ENCODE measurements at places on chromosomes 7 and 10. TPM values are rescaled to one million over a fixed set of nuclear protein-coding genes. Genes with fewer than 3 reads are reported as not detected.

Gene SLC13A1
- total RNA-seq = not detected

Gene PRPS1L1
- not detected for total RNA-seq

Gene CABCOCO1
- total RNA-seq = not detected

Gene WIPF3
- total RNA-seq = not detected

Gene AGR2
- not detected for total RNA-seq

Gene CRHR2
- total RNA-seq = not detected

Gene STEAP2
- not detected for total RNA-seq

Gene GPR146
- 2.1 TPM for total RNA-seq

Gene INA
- total RNA-seq = 0.70 TPM

Gene CRTAC1
- not detected for total RNA-seq

Gene TAF3
- total RNA-seq = 15.6 TPM

Gene COL1A2
- 0.50 TPM for total RNA-seq

Gene ANXA8
- 0.23 TPM for total RNA-seq

Gene AKR1C8
- 0.14 TPM for total RNA-seq

Gene TRIM50
- not detected for total RNA-seq

Gene NPFFR1
- total RNA-seq = not detected

Gene PSPH
- 22.2 TPM for total RNA-seq

Gene MYH16
- total RNA-seq = not detected

Gene SUPV3L1
- 59.0 TPM for total RNA-seq

Gene CLRN3
- total RNA-seq = not detected

Gene PITRM1
- total RNA-seq = 65.3 TPM

Gene AMPH
- not detected for total RNA-seq

Gene SHH
- not detected for total RNA-seq

Gene ACTL6B
- not detected for total RNA-seq

Gene CFTR
- not detected for total RNA-seq

Gene FAM24B
- 15.3 TPM for total RNA-seq

Gene RBAK
- 11.0 TPM for total RNA-seq

Gene SFTPD
- not detected for total RNA-seq

Gene CFAP43
- total RNA-seq = not detected

Gene STK17A
- total RNA-seq = 84.9 TPM

Gene OPALIN
- total RNA-seq = not detected

Gene FXYD4
- 0.37 TPM for total RNA-seq

Gene ASB10
- total RNA-seq = not detected

Gene WDR86
- total RNA-seq = 0.29 TPM

Gene FGL2
- total RNA-seq = 9.9 TPM

Gene RPEL1
- total RNA-seq = not detected

Gene SPDYE11
- not detected for total RNA-seq

Gene CYP3A5
- not detected for total RNA-seq

Gene CASP7
- total RNA-seq = 56.0 TPM

Gene SSC4D
- 0.64 TPM for total RNA-seq

Gene NPY
- total RNA-seq = not detected

Gene HABP2
- total RNA-seq = not detected

Gene HNRNPF
- 512 TPM for total RNA-seq

Gene GARIN1A
- 0.47 TPM for total RNA-seq

Gene C10orf62
- total RNA-seq = not detected

Gene CLCN1
- 0.09 TPM for total RNA-seq

Gene GPR15LG
- not detected for total RNA-seq

Gene UTF1
- total RNA-seq = not detected

Gene UCMA
- not detected for total RNA-seq

Gene ARHGEF35
- total RNA-seq = 2.6 TPM

Gene ZNF138
- total RNA-seq = 6.9 TPM

Gene PMS2
- total RNA-seq = 22.5 TPM

Gene BHLHA15
- total RNA-seq = 0.33 TPM

Gene LLCFC1
- not detected for total RNA-seq

Data from activated CD8-positive, alpha-beta memory T cell treated with anti-CD3 and anti-CD28 coated beads, Interleukin-2, amount 10 ng/mL, durations not matched to agents 7 days and 5 days (primary cell).